Suppressor macrophage (primary cell): ENCODE measurements at places on chromosomes 3 and 15.
A peak's percentile ranks its signal among the peaks of the same experiment; 100 is the strongest.

GRCh38 chr3:169455472-169455871 lies 208.0 kb downstream of the MECOM start:
- no peak for DNase-seq

DNA sequence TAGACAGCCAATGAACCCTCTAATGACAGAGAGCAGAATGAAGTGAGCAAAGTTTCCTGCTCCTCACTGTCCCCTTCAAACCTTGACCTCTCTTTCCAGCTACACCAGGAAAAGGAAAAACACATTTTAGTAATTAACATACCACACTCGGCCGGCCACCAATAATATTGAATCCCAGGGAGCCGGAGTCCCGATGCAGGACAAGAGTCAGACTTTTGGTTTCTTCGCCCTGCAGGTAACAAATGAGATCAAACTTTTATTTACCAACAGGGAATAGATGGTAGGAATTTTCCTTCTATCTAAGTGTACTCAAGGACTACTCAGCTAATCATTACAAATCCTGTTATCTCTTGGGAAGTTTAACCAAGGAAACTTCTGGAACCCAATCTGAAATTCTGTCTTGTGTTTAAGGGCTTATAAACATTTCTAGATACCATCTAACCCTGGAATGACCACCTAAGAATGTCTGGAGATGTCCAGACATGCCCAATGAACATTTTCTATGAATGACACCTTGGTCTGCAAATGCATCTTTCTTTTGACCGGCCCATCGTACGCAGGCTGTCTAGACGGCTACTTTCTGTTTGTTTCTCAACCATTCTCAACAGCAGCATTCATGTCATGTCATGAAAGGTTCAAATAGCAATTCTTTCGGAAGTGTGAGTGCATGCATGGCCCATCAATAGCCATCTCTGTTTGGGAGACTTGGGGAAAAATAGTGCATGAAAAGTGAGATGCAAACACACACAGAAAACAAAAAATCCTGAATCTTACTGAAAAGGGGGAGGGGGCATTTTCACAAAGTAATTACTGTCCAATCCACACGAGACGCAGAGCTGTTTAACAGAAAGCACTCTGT lies 16.1 kb downstream of the PDZRN3 start:
- no peak for DNase-seq

GRCh38 chr3:197942956-197943556 lies 6.9 kb upstream of the RPL35A start:
- peak; percentile 57 for DNase-seq

- DNase-seq, result no peak
These were observed 5.6 kb downstream of the ALPK3 start for GRCh38 chr15:84822653-84823281.

DNA sequence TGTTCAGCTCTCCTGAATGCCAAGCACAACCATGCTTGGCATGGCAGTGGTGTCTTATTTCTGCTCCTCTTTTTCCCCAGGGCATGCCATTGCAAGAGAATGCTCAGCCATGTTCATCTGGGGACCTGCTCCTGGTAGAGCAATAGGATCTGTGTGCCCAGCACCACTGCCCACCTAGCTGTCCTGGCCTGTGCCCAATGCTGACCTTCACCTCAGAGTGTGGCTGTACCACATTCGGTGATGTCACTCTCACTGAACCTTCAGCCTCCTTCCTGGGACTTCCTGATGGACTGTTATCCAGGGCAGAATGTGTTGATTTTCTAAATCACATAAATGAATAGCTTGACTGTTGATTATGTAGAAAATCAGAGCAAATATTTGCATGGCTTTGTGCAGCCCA lies 42.0 kb downstream of the AGTR1 start:
- DNase-seq, result no peak

DNA sequence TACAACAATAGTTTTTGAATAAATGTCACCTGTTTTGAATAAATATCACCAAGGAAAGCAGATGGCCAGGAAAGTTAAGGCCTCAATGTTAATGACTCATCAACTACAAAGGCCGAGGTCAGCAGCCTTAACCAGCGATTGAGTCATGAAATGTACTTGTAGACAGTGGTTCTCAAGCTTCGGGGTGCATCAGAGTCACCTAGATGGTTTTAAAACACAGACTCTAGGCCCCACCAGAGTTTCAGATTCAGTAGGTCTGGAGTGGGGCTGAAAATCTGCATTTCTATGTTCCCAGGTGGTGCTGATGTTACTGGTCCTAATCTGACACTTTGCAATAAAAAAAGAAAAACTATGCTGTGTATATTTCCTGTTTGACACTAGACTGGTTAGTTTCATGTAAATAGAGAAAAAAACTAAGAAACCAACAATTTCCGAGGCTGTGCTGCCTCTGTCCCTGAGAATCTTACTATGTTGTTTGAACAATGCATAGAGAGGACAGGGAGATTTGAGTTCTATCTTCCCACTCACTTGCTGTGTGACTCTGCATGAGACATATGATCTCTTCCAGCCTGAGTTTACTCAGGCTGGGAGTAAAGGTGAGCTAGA lies 9.8 kb downstream of the RAB27A start:
- DNase-seq, result peak; percentile 66

- no peak for DNase-seq
These were observed 2.1 kb downstream of the SEMA7A start for GRCh38 chr15:74431645-74432044.

DNA sequence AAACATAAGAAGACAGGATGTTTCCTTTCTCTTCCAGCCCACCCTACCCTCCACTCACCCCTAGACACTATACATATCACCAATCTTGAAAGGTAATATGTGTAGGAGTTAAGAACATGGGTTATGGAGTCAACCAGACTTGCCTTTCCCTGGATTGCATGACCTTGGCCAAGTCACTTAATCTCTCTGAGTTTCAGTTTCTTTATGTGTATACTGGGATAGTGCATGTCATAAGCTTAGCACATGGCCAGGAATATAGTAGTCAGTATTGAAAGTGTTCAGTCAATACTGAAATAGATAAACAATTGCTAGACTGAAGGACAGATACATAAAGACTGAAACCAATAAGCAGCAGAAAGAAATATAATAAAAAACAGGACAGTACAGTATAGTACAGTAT lies 283.2 kb upstream of the STT3B start:
- DNase-seq, result no peak

DNA sequence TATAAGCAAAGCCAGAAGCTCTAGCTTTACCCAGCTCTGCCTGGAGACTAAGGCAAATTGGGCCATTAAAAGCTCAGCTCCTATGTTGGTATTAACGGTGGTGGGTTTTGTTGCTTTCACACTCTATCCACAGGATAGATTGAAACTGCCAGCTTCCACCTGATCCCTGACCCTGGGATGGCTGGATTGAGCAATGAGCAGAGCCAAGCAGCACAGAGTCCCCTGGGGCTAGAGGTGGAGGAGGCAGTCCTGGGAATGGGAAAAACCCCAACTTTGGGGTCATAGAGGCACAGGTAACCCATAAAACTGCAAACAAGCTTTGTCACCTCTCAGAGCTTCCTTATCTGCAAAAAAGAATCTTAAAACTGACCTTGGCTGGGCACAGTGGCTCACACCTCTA lies 6.6 kb downstream of the RHO start:
- no peak for DNase-seq

GRCh38 chr15:97174886-97175540 lies 785.5 kb upstream of the ARRDC4 start:
- DNase-seq, result no peak
